ENCODE measurements at places on chromosomes 13 and 19.

- DNase-seq = no peak
These were observed 19.6 kb downstream of the CELF5 start for GRCh38 chr19:3243819-3244700.

GRCh38 chr13:51453207-51453958 lies 547 bp upstream of the INTS6 start:
- DNase-seq = peak; percentile 61

- no peak for DNase-seq
These were observed 209.3 kb downstream of the KCNRG start for GRCh38 chr13:50224534-50224933.

DNA sequence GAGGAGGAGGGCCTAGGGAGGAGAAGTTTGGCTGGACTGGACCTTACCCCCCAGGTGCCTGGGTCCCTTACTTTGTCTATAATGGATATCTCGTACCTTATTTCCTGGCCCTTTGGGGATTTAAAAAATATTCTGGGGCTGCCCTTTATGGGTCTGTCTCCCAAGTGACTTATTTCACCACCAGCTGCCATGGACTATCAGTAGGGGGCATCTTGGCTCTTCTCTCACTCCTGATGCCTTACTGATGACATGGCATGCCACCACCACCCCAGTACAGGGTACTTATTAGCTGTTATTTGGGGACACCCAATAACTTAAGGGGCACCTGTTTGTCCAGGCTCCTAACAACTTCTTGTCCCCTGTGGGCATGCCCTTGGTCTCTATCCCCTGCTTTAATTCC lies 38.0 kb downstream of the NFIX start:
- DNase-seq = no peak

GRCh38 chr19:47095476-47096099 lies 18.0 kb downstream of the ZC3H4 start:
- no peak for DNase-seq

DNA sequence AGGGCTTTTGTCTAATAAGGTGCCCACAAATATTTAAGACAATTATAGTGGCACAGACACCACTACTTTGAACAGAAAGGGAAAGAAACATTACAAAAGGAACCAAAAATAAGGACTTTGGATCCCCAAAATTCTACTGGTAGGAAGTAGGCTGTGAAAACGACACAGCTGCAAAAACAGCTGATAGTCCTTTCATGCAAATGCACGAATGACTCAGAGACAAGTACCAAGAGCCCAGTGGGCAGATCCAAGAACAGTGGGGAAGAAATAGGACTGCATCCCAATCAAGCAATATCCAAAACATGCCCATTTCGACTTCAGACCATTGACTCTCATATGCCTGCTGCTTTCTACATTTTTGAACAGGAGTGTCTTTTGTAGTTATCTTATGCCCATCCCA lies 269.4 kb upstream of the NBEA start:
- no peak for DNase-seq

GRCh38 chr19:47601180-47601904 lies 7.6 kb upstream of the BICRA start:
- no peak for DNase-seq

DNA sequence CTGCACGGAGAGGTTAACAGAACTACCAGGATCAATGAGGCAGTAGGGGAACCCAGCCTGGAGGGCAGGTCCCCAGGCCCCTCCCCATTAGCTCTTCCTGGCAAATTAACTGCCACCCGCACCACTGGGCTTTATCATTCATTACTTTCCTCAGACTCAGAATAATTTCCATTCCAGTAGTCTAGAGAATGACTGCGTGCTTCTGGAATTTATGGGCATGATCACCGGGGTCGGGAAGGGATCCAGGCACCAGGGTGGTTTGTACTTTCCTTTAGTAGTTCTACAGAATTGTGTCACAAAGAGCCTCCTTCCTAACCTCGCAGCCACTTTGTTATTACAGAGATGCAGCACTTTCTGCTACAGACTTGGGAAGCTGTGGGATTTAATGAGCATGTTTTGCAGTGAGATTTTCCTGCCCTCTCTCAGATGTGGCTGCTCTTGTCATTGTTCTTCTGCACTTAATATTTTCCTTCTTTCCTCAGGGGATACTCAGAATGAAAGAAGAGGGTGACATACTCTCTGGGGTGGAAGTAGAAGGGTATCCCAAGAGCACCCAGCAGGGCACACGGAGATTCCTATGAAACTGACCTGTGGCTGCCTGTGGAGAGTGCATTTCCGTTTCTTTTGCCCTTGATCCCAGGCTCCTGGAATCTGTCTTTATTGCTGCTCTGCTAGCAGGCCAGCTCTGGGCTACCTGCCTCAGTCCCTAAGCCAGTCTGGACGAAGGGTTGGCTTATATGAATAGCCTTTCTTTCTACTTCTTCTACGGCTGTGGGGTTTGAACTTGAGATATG lies 285.0 kb upstream of the SLC10A2 start:
- DNase-seq = no peak

DNA sequence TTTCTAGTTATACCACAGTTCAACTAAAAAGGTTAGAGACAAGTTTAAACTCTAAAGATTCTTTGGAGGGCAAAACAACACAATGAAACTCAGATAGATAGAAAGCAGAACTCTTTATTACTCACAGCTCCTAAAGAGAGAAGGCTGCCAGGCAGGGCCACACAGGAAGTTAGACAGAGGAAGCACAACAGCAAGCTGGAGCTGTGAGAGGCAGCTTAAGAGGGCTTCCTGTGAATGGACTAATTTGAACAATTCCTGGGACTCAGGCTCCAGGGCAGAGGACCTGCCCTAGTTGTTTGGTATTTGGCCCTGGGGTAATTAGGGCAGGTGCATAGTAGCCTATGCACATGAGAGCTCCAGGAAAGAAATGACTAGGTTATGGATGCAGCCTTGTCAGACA lies 803.6 kb downstream of the DIAPH3 start:
- DNase-seq = no peak

DNA sequence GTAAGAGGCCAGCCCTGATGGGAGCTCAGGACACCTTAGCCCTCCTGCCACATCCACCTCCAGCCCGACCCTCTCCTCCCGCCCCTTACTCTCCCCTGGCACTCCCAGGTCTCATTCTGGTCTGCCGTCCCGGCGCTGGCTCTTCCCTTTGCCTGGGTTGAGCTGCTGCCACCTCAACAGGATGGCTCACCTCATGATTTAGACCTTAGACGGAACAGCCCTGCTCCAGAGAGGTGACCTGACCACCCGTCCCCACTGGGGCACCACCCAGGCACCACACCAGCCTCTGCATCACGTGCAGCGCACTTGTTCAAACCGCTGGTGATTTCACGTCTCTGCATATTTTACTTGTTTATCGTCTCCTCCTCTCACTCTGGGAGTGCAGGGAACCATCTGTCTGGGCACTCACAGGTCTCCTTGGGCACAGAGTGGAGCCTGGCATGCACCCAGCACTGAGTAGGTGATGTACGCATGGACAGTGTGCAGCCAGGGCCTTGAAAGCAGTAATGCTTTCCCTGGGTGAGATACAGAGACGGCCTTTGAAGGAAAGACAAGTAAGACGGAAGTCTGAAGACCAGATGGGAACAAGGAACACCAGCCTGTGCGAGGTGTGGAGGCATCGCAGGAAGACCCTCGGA lies 183.1 kb downstream of the KATNAL1 start:
- peak; percentile 41 for DNase-seq

GRCh38 chr13:95485045-95485517 lies 67.4 kb upstream of the CLDN10 start:
- no peak for DNase-seq

GRCh38 chr13:99948411-99948810 lies 23.2 kb downstream of the ZIC5 start:
- no peak for DNase-seq

- no peak for DNase-seq
These were observed 1008.0 kb downstream of the PCDH9 start for GRCh38 chr13:66222127-66222526.

DNA sequence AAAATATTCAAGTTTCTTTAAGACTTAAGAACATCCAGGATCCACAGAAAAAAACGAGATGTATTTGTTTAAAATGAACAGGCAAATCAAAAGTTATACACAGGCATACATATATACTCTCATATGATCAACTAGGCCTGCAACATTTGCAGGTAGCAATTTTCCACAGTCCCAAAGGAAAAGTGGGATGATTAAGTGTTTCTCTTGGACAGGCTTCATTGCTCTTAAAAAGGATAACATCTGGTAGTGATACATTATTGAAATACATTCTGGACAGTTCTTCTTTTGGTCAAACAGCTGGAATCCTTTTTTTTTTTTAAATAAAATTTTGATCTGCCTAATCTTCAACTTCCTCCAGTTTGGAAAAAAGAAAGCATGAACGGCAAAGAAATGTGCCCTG lies 114.8 kb upstream of the TDRD3 start:
- no peak for DNase-seq

DNA sequence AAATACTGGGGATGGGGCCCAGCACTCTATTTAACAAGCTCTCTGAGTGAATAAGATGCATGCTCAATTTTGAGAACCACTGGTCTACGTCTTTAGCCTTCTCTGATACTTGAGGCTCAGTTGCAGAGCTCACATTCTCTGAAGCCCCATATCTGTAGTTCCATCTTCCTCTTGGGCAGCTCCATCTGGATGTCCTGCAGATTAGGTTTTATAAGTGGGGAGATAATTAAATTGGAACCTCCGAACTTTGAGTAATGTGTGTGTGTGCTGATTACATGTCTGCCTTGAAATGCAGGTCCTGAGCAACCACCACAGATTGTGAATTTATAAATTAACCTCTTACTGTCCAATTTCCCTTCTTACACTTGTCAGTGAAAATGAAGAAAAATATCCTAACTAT lies 7.2 kb upstream of the RASL11A start:
- DNase-seq = no peak

DNA sequence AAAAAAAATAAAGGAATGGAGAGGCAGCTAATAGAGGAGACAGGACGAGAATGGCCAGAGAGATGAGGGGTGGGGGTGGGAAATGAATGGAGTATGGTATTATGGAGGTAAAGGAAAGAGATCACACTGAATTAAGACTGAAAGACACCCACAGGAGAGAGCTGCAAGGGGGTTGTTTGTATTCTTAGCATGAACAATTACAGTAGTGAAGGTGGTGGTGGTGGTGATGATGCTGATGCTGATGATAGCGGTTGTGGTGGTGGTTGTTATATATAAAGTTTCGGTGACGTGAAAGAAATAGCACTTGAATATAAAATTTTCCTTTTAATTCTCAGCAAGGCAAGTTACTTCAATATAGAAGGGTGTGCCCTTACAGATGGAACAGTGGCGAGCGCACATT lies 2.8 kb upstream of the ADGRE3 start:
- no peak for DNase-seq

DNA sequence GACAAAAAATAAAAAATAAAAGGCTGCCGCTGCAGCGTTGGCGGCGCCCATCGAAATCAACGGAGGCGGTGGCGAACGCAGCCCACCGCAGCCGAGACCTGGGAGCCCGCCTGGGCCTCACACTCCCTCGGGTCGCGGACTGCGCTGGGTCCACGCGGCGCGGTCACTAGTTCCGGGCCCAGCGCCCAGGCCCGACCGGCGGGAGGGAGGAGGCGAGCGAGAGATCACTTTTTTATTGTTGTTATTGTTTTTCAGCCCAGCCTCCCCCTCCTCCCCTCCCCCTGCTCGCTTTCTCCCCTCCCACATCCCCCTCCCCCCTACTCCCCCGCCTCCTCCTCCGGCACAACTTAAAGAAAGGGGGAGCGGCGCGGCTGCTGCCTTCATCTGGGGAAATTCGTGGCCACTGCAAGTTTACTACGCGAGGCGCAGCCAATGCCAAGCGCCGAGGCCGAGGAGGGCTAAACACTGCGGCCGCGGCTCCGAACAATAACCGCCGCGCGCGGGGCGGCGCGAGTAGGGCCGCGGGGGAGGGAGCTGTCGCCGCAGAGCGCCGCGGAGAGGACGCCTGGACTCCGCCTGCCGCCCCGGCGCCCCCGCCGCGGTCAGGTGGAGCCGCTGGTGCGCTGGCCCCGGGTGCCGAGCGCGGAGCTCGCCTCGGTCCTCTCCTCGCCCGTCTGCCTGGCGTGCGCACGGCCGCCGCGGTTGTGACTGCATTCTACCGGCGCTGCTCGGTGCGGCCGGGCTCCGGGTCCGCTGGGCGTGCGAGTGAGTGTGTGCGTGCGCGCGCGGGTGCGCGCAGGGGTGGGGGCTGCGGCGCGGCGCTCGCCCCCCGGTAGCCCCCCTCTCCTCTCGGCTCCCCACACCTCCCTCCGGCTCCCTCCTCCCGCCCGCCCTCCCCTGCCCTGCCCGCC lies 505 bp upstream of the ZIC2 start:
- peak; percentile 76 for DNase-seq

GRCh38 chr19:1615156-1615765 lies 10.0 kb upstream of the UQCR11 start:
- no peak for DNase-seq

DNA sequence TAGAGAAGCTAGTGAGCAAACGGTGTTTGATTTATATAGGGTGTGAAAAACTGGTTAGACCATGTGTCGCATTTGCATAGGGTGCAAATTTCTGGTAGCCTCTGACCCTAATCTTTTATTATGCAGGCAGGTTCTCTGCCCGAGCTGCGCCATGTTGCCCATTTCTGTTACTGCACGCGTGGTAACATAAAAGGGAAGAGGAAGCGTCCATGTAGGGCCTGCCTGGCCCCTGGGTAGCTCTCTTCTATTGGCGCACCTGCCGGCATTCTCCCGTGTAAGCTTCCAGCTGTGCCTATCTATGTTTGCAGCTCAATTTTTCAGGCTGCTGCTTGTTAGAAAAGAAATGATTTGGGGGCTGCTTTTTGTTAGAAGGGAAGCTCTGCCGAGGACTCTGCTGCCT lies 14.0 kb upstream of the CD70 start:
- no peak for DNase-seq

GRCh38 chr19:50858886-50859285 lies 4.2 kb downstream of the KLK3 start:
- DNase-seq = peak; percentile 49

- DNase-seq = no peak
These were observed 41.2 kb upstream of the UBAC2 start for GRCh38 chr13:99159331-99160061.

GRCh38 chr19:18723871-18724377 lies 40.4 kb downstream of the CRTC1 start:
- no peak for DNase-seq

DNA sequence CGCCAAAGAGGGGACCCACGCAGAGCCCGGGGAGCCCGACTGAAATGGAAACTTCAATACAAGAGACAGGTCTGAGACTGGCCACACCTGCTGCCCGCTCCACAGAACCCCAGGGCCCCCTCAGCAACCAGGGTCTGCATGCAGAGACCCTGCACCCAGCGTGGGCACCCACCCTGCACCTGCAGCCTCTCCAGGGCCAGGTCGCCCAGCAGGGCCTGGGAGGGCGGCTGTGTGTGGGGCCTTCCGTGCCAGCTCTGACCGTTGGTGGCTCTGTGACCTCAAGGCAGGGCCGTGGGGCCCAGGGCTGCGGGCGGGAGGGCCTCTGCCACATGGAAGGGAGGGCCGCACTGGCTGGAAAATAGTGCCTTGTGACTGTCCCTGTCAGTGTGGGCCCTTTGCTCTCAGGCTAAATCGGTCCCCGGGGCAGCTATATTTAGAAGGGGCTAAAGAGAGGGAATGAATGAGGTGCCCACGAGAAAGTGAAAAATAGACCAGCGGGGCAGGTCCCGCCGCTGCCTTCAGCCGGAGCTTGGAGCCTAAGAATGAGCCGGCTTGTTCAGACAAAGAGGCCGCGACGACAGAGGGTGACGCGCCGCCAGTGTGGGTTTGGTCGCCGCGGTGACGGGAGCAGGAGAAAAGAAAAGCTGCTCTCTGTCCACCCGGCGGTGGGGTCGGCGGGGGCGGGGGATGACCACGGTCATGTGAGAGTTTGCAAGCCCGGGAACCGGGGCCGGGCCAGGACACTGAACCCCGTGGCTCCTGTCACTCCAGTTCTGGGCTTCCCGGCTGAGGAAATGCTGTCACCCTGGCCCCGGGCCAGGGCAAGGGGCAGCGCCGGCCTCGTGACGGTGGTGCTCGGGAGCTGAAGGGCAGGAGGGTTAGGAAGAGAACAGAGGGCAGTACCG lies 70.5 kb downstream of the GADD45B start:
- no peak for DNase-seq

Measured in DMS79 (cell line).